Left ventricle myocardium inferior (tissue), 1 donor: ENCODE measurements at places on chromosomes 12 and 14.

- DNase-seq: no peak
Measured at GRCh38 chr14:31902945-31903646, 174.0 kb upstream of the ARHGAP5 start.

- DNase-seq: no peak
Measured at GRCh38 chr14:25350802-25351201, 300.9 kb upstream of the STXBP6 start.

DNA sequence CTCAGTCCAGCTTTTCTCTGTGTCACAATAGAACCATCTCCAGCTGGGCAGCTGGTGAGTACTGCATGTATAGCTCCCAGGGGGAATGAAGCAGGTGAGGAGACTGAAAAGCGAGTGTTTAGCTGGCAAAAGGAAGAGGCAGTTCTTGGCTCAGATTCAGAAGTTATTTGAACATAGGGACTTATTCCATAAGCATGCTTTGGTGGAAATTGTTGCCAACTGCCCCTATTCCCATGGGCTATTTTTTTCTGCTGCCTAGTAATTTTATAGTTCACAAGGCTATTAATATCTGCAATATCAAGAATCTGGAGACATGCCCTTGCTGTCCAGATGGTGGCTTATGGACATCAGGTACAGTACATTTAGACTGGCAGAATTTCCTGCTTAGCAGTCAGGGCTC is 1112.7 kb downstream of the LRFN5 start:
- no peak for DNase-seq

DNA sequence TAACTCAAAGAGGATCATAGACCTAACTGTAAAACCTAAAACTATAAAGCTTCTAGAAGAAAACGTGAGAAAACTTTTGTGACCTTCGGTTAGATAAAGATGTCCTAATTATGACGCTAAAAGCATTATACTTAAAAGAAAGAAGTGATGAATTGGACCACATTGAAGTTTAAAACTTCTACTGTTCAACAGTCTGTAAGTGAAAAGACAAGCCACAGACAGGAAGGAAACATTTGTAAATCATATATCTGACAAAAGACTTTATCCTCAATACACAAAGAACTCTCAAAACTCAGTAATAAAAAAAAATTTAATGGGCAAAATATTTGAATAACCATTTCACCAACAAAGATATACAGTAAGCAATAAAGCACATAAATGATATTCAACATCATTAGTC is 344.3 kb downstream of the EGLN3 start:
- DNase-seq: no peak

GRCh38 chr12:89307474-89308253 is 44.6 kb downstream of the DUSP6 start:
- no peak for DNase-seq

GRCh38 chr14:87055007-87055406 is 938.0 kb downstream of the GALC start:
- DNase-seq: no peak

DNA sequence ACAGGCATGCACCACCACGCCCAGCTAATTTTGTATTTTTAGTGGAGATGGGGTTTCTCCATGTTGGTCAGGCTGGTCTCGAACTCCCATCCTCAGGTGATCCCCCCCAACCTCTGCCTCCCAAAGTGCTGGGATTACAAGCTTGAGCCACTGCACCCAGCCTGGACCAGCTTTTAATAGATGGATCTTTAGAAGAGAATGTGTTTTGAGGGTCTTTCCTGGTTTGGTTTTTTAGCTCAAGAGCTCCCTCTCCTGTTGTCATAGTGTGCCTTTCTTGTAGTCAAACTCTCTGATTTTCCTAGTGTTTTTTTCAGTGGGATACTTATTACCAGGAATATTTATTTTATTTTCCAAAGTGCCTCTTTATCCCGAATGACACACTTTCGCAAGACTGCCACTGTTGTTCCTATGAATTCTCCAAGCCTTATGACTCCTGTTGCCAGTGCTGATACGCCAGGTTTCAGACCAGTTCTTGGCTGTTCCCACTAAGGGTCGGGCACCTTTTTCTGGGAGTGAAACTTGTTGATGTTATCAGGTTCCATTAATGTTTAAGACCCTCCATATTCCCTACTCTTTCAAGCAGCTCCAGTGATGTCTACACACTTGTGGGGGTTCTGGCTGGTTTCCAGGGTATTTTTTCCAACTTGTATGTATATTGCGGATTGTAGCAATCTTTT is 31.5 kb upstream of the LIMA1 start:
- no peak for DNase-seq
